Erythroblast (primary cell): ENCODE measurements at places on chromosomes 1 and 21.

DNA sequence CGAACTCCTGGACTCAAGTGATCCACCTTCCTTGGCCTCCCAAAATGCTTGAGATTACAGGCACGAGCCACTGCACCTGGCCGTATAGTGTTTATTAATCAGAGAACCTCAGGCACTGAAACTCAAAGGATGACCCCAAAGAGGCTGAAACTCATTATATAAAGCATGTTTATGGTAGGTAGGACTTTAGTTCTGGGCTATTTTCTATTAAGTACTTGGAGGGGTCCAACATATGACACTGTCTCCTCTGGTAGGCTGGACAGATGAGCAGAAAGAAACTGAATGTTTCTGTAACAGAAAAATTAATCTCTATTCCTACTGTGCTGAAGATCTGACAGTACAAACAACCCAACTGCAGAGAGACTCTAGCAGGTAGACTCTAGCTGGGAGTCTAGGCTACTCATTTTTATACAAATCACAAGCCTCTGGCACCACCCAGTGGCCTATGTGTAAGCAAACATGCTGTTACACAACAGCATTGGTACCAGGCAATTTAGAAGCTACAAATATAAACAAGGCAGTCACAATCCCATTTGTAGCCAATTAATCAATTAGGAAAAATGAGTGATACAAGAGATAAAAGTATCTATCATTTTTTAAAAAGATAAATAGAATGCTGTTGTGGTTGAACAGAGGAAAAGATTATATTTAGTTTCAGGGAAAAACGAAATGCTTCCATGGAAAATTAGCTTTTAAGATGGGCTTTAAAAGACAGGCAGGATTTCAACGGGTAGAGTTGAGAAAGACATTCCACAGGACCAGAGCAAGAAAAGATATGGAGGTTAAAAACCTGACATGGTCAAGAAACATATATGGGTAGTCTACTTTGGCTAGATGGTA lies 10.4 kb downstream of the DCAF8 start:
- DNase-seq: peak; percentile 73

GRCh38 chr1:208231881-208232661 lies 12.1 kb downstream of the PLXNA2 start:
- DNase-seq: no peak

DNA sequence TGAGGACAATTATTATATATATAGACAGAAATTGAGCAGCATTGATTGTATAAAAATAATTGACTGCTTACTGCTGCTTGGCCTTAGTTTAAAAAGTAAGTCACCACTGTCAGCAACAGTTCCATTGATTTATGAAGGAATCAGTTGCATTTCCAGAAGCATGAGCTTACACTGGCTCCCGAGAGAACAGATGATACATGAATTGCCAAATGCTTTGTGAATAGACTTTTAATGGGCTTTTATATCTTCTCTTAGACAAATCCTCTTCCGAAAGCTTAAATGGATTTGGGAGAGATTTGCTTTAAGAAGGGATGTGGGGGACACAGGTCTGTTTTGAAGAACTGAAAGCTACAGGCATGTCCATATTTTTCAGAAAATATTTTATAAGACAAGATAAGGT lies 7.5 kb downstream of the FHAD1 start:
- no peak for DNase-seq

DNA sequence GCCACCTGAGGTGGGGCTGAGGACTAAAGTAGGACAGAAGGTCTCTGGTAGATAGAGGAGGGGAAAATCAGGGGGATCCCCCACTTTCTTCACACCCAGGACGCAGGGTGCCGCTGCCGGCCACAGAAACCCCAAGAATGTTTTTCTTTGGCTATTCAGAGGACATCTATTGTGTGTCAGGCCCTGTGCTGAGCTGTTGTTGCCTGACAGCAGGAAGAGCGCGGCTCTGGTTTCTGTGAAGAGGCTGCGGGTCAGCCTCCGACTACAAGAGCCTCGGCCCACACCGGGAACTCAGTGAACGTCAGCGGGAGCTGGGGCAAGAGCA lies 407 bp upstream of the PIGV start:
- DNase-seq: no peak

GRCh38 chr1:116737855-116738321 lies 16.3 kb upstream of the CD2 start:
- no peak for DNase-seq

DNA sequence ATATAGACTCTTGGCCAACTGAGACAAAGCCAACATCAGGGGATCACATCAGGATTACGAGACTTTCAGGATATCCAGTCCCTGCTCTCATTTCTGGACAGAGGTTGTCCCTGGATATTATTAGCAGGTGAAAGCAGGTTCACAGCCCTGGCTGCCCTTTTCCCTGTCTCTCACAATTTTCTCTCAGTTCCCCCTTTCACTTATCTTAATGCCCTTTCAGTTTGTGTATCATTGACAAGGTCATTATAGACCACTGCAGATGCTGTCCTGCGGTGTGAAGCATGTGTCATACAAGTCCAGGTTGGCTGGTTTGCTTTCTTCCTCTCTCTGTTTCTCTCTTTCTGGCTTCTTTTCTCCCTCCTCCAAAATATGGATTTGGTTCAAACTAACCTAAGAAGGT lies 2.1 kb upstream of the KLHDC9 start:
- no peak for DNase-seq

GRCh38 chr1:165300400-165300903 lies 56.1 kb downstream of the LMX1A start:
- DNase-seq: no peak

- no peak for DNase-seq
These were observed 74.3 kb upstream of the COG2 start for GRCh38 chr1:230568008-230568407.

DNA sequence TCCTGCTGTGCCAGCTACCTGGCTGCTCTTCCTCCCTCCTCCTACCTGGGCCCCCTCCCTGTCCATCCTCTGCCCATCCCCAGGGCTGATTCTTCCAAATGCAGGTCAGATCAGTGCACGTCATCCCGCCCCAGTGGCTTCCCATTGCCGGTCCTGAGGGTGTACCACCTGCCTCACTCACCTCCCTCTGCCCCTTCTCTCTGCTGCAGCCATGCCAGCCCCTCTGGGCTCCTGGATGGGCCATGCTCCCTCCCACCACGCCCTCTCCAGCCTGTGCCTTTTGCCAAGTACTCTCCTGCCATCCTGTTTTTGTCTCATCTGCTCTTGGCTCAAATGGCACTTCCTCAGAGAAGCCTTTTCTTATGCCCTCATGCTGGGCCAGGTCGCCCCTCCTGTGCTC lies 95.8 kb downstream of the ARHGEF10L start:
- DNase-seq: no peak

DNA sequence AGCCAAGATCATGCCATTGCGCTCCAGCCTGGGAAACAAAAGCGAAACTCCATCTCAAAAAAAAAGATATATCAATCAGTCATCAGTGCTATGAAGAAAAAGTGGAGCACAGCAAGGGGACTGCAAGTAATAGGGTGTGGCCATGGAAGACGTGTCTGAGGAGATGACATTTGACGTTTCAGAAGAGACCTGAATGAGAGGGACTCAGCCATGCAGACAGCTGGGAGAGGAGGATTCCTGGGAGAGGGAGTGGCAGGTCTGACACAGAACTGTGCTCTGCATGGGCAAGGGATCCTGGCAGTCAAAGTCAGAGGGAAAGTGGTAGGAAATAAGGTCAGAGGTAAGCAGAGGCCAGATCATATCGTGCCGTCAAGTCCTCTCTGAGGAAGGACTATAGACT lies 3.3 kb downstream of the LAX1 start:
- DNase-seq: no peak

GRCh38 chr1:151318975-151319374 lies 8.2 kb downstream of the PI4KB start:
- no peak for DNase-seq
